Bladder microvascular endothelial cell (primary cell): ENCODE measurements at places on chromosomes 1 and 21. TPM values are rescaled to one million over a fixed set of nuclear protein-coding genes. Genes with fewer than 3 reads are reported as not detected.

Gene FBXO42
- 4.9 and 12.0 TPM in 2 replicates for total RNA-seq

Gene UMODL1
- total RNA-seq, result not detected in 2 replicates

Gene CSMD2
- under 0.01 and 0.19 TPM in 2 replicates for total RNA-seq

Gene HIVEP3
- total RNA-seq, result 0.32 and 2.1 TPM in 2 replicates

Gene OR2T4
- total RNA-seq, result not detected in 2 replicates

Gene OR2L5
- total RNA-seq, result not detected in 2 replicates

Gene SPRR2B
- total RNA-seq, result not detected in 2 replicates

Gene OR2L2
- total RNA-seq, result not detected in 2 replicates

Gene BLACAT1
- not detected in 2 replicates for total RNA-seq

Gene ARPC5
- total RNA-seq, result 146 and 318 TPM in 2 replicates

Gene HSPB7
- total RNA-seq, result 0.06 TPM in 1 of 2 replicates, not detected in the other

Gene MRPL9
- 84.4 and 102 TPM in 2 replicates for total RNA-seq

Gene PERM1
- total RNA-seq, result not detected in 2 replicates

Gene NES
- 81.5 and 125 TPM in 2 replicates for total RNA-seq

Gene TRIM46
- 1.6 and 4.5 TPM in 2 replicates for total RNA-seq
